ENCODE measurements at places on chromosomes 2 and 18.
A peak's percentile ranks its signal among the peaks of the same experiment; 100 is the strongest.

DNA sequence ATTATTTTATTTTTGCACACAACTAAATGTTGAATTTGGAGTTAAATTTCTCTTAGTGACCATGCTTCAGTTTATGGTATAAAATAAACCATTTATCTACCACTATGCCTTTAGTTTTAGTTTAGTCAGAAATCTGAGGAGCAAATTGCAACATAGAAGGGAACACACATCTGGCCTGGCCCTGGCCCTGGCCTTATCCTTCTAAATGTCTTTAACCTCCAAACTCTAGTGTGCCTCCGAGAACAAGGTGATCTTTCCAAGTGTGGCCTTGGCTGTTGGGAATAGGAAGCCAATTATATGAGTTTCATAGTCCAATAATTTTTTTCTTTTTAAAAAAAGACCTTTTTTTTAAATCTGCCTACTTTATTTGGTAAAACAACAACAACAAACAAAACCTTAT is 31.8 kb upstream of the GREB1L start:
- DNase-seq, result no peak

DNA sequence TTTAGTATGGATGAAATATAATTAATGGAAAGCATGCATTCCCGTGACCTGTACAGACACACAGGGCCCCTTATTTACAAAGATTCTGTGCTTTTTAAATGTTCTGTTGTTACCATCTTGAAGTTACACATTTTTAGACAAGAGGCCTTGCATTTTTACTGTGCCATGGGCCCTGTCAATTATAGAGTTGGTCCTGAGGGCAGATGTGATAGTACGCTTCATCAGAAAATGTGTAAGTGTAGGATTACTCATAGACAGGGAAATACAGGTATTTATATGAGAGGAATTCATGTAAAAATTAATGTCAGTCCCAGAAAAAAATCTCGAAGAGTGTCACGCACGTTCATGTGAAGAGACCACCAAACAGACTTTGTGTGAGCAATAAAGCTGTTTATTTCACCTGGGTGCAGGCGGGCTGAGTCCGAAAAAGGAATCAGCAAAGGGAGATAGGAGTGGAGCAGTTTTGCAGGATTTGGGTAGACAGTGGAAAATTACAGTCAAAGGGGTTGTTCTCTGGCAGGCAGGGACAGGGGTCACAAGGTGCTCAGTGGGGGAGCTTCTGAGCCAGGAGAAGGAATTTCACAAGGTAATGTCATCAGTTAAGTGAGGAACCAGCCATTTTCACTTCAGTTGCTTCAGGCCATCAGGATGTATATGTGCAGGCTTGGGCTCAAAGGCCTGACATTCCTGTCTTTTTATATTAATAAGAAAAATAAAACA is 12.2 kb upstream of the ALPK2 start:
- DNase-seq, result no peak

DNA sequence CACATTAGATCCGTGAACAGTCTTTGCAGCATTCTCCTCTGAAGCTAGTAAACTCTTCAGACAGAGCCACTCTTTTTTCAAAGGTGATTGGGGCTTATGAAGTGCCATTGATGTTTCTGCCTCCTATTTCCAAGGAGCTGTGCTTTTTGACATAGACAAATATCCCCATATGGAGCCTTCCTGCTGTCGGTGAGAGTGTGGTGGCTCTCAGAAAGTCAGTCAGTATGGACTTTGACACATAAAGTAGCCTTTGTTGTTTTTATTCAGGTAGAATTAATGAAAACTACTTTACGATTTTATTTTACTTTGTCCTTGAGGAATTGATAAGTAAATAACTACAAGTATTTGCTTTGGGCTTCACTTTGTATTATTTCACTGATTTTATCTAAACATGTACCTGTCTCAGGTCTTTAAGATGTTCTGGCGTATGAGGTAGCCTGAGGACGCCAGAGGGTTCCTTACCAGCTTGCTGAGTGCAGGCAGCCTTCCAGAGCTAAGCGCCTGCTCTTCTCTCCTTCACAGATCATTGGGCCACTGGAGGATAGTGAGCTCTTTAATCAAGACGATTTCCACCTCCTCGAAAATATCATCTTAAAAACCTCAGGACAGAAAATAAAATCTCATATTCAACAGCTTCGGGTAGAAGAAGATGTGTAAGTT is 69.7 kb downstream of the UGGT1 start:
- no peak for DNase-seq

- DNase-seq, result no peak
Measured at GRCh38 chr18:52150050-52150449, 189.9 kb upstream of the DCC start.

DNA sequence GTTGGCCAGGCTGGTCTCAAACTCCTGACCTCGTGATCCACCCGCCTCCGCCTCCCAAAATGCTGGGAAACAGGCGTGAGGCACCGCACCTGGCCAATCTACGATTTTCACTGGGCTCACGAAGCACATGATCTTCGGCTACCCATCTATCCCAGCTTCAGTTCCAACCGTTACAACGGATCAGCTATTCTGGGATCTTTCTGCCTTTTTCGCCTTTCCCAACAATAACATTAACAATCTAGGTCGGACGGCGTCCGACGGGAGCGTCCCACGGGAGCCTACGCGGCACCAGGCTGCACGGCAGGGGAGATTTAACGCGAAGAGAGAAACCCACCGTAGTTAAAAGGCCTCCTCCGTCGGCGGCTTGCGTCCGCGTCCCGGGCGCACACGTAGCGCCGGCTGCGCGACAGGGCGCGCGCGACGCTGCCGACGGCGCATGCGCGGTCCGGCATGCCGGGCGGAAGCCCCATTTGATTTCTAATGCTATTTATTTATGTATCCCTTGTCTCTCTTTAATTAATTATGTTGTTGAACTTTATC is at the start of gene MSL3B:
MSL3B (minus strand) TSS at position 394 of the 540 bp plus-strand sequence.
- DNase-seq, result peak; percentile 61

DNA sequence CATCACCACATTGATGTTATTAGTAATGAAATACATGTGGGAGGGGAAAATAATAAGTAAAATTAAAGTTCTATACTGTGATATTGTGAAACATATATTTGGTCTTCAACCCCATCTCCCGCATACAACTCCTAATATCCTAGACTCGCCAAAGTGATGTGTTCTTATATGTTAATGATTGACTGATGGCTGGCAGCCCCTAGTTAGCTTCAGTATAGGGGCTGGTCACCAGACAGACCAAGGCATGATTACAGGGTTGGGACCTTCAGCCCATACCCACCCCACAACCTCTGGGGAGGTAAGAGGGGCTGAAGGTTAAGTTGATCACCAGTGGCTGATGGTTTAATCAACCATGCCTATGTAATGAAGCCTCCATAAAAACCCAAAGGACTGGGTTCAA is 28.1 kb upstream of the MREG start:
- DNase-seq, result no peak

DNA sequence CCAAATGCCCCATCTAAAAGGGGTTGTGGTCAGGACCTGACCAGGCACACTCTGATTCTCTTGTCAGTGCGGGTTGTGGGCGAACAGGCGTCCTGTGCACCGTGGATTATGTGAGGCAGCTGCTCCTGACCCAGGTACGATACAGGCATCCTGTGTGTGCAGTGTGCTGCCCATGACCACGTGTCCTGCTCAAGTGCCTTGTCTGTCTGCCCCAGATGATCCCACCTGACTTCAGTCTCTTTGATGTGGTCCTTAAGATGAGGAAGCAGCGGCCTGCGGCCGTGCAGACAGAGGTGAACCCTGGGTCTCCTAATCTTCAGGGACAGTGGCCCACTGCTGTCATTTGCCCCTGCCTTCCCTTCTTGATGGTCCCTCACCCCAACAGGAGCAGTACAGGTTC is 14.6 kb downstream of the PTPN18 start:
- DNase-seq, result no peak

DNA sequence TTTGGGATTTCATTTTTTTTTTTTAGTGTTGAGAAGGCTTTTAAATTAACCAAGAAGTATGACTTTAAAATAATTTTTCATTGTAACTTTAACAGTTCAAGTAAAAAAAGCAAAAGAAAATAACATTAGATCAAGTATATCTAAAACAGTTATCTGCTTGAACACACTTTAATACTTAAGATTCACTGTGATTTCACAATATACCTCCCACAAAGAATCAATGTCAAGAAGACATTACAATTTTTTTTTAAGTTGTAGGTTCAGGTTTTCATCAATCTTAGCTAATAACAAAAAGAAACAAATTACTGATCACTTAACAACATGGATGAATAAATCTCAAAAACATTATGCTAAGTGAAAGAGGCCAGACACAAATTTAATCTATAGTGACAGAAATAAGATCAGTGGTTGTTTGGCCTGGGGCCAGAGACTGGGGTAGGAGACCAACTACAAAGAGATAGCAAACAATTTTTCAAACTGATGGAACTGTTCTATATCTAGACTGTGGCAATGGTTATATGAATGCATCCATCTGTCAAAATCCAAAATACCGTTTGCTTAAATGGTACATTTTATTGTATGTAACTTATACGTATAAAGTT is 74.8 kb upstream of the FRZB start:
- no peak for DNase-seq

GRCh38 chr2:239889641-239890121 is 135.5 kb downstream of the NDUFA10 start:
- DNase-seq, result no peak

- no peak for DNase-seq
Measured at GRCh38 chr18:74281011-74281979, 10.5 kb downstream of the CYB5A start.

DNA sequence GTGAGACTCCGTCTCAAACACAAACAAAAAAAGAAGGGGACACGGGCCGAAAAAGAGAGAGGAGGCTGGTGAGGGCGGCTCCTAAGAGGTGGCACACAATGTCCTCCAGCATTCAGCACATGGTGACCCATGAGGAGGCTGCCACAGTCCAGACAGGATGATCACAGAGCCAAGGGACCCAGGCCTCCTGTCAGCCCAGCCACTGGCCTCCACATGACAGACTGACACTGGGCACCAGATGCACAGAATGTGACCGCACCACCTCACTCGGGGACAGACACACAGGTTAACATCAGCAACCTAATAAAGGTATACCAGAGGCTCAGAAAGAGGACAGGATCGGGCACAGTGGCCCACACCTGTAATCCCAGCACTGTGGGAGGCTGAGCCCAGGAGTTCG is 21.0 kb downstream of the PASK start:
- DNase-seq, result no peak

- no peak for DNase-seq
Measured at GRCh38 chr2:188588235-188588634, 296.6 kb downstream of the GULP1 start.

DNA sequence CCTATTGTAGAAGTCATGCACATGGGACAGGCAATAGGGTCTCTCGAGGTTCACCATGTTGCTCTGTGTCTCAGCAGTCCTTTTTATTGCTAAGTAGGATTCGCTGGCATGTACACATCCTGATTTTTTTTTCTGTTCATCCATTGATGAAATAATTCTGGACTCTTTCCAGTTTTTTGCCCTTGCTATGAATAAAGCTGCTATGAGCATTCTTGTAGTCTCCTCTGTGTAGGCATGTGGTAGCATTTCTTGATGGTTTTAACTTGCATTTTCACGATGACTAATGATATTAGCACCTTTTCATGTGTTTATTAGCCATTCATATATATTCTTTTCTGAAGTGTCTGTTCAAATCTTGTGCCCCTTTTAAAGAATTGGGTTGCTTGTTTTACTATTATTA is 65.8 kb upstream of the EDAR start:
- no peak for DNase-seq

DNA sequence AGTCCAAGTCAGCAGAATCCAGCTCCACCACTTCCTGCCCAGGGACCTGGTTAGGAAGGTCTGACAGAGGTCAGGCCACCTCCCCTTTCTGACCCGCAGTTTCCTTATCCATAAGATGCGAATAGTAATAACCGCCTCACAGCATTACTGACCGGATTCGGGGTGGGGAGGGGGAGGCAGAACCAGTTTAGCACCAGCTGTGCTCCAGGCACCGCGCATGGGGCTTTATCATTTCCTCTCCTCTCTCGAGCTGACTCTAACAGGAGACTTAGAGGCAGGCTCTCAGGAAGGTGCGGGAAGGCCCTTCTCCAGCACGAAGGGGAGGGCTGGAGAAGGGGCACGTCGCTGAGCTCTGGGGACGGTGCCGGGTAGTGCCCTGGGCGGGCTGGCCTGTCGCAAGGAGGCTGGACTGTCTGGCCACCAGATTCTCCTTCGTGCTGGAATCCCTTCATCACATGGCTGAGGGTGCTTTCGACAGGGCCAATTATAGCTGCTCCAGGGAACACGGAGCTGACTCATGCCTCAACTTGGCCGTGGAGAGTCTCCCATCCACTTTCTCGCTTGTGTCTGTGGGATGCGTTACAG is 5.7 kb downstream of the EHD3 start:
- DNase-seq, result no peak

DNA sequence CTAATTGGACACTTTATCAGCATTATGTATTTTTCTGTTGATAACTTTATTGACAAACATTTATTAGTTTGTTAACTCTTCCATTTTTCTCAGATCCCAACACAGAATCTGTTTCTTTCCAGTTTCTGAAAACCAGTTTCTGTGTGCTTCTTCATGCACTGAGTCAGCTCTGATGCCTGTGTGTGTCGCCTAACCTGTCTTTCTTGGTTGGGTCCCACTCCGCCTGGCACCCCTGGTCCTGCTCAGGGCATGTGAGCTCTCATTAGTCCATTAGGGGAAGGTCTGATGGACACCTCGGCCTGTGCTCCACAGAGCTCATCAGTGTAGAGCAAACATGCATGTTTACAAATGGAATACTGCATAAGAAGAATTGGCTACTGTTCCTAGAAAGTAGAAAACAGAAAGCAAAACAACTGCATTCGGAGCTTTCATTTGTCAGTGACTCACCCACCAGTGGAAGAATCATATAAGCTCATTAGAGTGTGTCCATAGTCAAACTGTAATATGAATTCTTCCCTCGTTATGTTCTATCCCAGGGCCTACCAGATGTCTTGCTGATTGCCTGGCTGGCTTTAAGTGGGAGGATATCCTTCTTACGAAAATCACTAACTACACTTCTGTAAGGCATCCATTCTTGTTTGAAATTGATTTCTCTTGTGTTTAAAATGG is 137.7 kb downstream of the SNTG2 start:
- DNase-seq, result no peak

GRCh38 chr2:205288686-205289085 is 393.6 kb upstream of the NRP2 start:
- DNase-seq, result no peak

- no peak for DNase-seq
Measured at GRCh38 chr2:239232195-239232578, 168.6 kb downstream of the HDAC4 start.

GRCh38 chr2:43441195-43441594 is 154.6 kb downstream of the THADA start:
- no peak for DNase-seq

DNA sequence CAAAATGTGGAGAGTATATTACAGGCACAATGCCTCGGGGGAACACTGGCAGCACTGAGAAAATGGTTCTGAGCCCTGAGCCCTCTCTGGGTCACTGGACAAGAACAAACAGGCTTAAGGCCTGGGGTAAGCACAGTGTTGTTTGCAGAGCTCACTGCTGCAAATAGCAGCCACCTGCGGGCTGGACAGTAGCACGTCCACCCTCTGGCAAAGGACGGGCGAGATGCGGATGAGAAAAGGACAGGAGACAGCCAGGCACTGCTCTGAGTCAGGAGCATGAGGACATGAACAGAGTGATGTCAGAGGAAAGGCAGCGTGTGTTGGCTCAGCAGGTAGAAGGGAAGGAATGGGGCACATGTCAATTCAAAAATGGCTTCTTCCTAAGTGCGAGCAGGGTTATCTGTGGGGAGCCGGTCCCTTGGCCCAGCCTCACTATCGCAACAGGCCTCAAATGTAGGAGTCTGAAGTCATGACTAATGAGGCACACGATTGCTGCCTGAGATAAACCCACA is 25.9 kb upstream of the NEB start:
- no peak for DNase-seq
